ENCODE measurements at places on chromosomes 11 and 22. TPM values are rescaled to one million over a fixed set of nuclear protein-coding genes. Genes with fewer than 3 reads are reported as not detected.

The BLID gene
- not detected for total RNA-seq

The ABCC8 gene
- total RNA-seq, result not detected

The RASD2 gene
- total RNA-seq, result not detected

The MPEG1 gene
- total RNA-seq, result 5.9 TPM

The MYRF gene
- 0.68 TPM for total RNA-seq

The SAA2 gene
- total RNA-seq, result not detected

The KRTAP5-8 gene
- not detected for total RNA-seq

The CHADL gene
- total RNA-seq, result 0.83 TPM

The BET1L gene
- total RNA-seq, result 110 TPM

The FAM227A gene
- total RNA-seq, result 0.96 TPM

The NXF1 gene
- total RNA-seq, result 191 TPM

The ANO5 gene
- total RNA-seq, result 0.05 TPM

- DNase-seq, result no peak
Observed at GRCh38 chr11:101748572-101749344, 165.0 kb upstream of the TRPC6 start.

DNA sequence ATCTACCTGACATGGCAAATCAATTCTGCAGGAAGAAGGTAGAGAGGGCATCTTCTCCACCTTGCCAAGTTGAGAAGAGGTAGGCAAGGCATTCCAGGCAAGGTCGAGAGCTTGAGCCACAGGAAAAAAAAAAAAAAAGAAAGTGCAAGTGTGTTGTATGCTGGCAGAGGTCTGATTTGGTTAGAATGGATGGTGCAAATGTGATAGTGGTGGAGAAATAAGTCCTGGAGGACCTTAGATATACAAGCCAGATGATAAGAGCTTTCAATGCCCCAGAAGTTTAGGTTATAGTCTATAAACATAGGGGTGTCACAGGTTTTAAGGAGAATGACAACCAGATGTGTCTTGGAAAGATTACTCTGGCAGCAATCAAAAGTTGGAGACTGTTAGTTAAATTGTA is 1.4 kb downstream of the FBXO3 start:
- no peak for DNase-seq

DNA sequence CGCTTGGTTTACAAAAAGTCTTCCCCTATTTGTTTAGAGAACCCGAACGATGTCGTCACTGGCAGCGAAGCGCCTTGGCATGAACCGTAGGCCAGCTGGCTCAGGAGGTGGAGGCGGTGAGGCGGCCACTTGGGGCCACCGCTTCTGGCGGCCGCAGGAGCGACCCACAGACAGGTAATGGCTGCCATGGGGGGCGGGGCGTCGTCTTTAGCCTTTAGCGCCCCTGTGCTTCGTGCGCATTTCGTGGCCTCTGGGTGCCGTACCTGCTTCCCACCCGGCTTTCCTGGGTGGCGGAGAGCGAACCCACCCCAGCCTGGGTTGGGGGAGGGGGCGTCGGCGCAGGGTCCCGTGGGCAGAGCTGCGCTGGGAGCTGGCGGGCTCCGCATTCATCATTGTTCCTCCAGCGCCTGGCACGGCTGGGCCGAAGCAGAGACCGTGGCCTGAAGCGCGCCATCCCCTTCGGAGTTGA is 469 bp upstream of the OSBP2 start:
- peak; percentile 46 for DNase-seq

- DNase-seq, result no peak
Observed at GRCh38 chr22:22408731-22409696, 99.5 kb downstream of the ZNF280B start.

DNA sequence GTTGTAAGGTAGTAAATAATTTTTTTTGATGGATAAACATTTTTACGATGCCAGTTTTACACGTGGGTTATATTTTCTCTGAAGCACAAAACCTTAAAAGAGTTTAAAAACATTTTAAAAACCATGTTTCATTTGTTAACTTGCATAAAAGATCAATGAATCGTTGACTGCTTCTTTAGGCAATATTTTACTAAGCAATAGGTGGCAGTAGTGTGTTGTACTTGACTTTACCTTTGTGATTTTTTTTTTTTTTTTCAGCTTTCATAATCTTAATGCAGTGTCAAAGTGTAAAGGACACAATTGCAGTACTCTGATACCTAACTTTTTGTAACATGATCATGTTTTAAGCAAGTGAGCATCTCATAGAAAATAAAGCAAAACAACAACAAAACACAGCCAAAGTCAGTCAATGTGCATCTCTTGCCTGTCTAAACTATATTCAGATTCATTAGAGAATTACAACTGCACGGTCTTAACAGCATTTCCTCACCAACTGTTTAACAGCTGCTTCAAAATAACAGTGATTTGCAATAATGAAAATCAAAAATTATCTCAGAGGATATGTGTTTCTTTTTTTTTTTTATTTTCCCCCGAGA is 27.7 kb downstream of the DNAJC24 start:
- DNase-seq, result no peak

GRCh38 chr22:38455530-38456271 is 702 bp upstream of the KCNJ4 start:
- peak; percentile 58 for DNase-seq

GRCh38 chr11:921921-922678 is 3.6 kb upstream of the AP2A2 start:
- DNase-seq, result no peak

GRCh38 chr11:69423611-69424385 is 57.7 kb upstream of the LINC01488 start:
- no peak for DNase-seq

DNA sequence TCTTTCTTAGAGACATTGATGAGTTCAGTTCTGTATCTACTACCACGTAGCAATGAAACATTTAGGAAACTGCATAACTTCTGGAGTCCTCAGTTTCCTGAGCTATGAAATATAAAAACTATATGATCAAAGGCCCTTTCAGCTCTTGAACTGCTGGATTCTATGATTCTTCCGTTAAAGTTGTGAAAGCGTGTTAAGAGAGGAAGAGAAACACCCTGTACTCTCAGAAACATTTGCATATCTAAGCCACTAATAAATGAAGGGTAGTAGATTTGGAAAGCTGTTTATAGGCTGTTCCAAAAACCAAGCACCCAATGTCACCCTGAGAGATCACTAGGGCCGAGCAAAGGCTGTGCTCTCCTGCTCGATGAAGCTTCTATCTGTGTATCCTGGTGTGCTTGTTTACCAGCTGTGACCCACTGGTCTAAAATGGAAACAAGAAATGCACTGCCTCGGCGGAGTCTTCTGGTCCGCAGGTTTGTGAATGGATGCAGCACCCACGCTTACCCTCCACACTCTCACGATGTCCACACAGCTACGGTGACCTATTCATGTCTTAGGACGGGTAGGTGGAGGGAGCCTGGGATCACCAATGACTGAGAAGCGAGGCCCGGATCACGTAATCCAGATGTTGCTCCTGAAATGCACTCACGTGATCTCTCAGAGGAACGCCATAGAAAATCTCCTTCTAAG is 325.8 kb downstream of the OPCML start:
- no peak for DNase-seq

- DNase-seq, result peak; percentile 86
Observed at GRCh38 chr11:62905927-62906531, 15.1 kb downstream of the CHRM1 start.

- DNase-seq, result no peak
Observed at GRCh38 chr11:119320240-119320775, 3.4 kb upstream of the MCAM start.

- no peak for DNase-seq
Observed at GRCh38 chr11:2318123-2318522, 16.3 kb downstream of the TSPAN32 start.

DNA sequence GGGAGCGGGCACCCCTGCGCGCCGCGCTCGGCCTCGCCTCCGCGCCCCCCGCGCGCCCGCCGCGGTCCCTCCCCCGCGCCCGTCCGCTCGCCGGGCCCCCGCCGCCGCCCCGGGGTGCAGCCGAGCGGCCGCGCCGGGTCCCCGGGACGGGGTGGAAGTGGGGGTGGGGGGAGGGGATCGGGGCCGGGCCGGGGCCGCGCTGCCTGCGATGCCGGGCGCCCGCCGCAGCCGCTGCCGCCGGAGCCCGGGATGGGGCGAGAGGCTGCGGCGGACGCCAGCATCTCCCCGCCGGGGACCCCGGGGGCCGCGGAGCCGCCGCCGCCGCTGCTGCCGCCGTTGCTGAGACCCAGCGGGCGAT is 365 bp downstream of the MGAT3 start:
- no peak for DNase-seq

GRCh38 chr22:48820481-48821345 is 1007.0 kb downstream of the BRD1 start:
- no peak for DNase-seq

DNA sequence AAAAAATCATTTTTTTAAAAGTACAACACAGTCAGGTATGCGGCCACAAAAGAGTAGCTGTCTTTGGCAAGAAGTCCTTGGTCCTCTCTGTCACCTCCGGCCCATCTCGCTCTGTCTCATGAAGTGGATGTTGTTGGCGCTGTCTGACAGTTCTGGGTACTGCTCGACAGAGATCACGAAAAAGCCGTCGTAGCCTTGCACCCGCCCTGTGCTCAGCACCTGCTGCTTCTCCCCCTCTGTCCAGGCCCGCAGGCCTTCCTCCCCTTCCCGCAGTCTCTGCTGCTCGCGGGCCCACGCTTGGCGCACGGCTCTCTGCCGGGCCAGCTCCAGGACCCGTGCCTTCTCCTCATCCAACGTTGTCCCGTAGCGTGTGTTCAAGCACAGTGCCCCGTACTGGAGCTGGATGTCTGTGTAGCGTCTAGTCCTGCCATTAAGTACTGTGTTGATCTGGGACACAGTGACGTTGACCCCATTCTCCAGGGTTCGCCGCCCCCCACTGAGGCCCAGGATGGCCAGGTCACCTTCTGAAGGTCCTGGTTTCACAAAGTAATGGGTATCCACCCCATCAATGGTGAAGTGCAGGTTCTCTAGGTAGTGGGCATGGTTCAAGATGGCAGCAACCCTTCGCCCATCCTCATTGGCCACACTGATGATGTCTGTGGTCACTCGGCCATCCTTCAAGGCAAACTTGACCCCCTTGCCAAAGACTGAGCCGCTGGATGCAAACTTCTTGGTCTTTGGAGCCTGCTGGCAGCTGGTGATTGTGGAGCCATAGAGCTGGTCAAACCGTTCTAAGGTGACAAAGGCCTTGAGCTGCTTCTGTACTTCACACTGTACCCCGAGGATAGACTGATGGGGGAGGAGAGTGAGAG is 83.5 kb upstream of the NARS2 start:
- DNase-seq, result no peak

DNA sequence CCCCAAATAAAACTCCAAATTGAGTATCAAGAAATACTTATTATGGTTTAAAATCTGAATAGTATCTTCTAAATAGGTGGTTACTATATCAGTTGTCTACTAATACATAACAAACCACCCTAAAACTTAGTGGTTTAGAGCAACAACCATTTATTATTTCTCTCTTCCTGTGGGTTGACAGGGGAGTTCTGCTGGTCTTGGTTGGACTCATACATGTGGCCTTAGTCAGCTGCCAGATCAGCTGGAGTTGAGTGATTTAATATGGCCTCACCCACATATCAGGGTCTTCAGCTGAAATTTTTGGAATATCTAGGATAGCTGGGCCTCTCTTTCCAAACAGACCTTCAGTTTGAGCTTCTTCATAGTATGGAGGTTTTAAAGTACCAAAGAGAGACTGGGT is 34.5 kb downstream of the C11orf65 start:
- DNase-seq, result no peak

GRCh38 chr11:45264839-45265515 is 21.2 kb downstream of the SYT13 start:
- DNase-seq, result no peak

GRCh38 chr11:118358071-118358470 is 1.3 kb upstream of the UBE4A start:
- DNase-seq, result no peak

DNA sequence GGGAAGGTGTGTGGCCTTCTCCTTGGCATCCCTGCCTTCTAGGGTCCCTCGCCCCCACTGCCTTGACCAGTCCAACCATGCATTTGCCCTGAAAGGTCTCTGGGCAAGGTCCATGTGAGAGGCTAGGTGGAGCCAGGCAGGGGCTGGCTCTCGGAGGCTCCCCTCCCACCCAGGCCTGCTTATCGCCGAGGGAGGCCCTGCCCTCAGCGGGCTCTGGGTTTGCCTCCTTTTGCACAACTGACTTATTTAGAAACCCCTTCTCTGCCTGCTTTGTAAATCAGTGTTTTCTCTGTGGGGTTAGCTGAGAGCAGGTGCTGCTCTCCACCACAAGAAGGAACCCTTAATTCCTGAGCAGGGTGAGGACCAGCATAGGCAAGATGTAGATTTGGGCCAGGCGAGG is 47.7 kb downstream of the CD82 start:
- no peak for DNase-seq

DNA sequence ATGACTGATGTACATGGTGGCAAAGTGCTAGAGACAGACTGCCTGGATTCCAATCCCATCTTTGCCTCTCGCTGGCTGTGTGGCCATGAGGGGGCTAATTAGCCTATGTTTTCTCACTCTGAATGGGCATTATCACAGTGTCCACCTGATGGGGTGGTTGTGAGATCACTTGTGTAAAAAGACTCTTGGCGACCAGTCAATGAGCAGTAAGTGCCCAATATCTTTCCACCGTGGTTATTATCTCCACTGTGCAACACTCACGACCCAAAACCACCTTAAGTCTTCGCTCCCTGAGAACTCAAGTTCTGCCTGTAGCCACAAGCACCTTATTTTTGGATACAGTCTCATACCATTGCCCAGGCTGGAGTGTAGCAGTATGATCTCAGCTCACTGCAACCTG is 52.1 kb downstream of the PLEKHA7 start:
- DNase-seq, result no peak

DNA sequence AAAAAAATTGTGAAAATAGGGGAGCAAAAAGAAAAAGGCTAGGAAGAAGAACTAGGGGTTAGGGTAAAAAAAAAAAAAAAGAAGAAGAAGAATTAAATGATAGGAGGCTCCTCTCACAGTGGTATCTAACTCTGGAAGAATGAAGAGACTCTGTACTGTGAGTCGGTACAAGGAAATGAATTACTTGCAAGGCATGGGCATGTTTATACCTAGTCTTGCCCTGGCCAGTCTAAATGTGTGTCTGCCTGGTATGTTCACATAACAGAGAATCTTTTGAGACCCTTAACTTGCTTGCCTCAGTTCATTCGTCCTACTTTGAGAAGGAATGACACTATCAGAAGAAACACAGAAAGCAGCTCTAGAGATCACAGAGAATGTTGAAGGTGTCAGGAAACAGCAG is 159.6 kb downstream of the SWAP70 start:
- DNase-seq, result no peak
